Activated T-cell treated with anti-CD3 and anti-CD28 coated beads, Interleukin-2, amount 50 U/mL, for 24 hours (primary cell): ENCODE measurements at places on chromosomes 2 and 18.

GRCh38 chr2:38262069-38262871 is 114.8 kb downstream of the ATL2 start:
- DNase-seq = no peak

GRCh38 chr2:121213386-121213785 is 71.6 kb downstream of the TFCP2L1 start:
- DNase-seq = no peak

DNA sequence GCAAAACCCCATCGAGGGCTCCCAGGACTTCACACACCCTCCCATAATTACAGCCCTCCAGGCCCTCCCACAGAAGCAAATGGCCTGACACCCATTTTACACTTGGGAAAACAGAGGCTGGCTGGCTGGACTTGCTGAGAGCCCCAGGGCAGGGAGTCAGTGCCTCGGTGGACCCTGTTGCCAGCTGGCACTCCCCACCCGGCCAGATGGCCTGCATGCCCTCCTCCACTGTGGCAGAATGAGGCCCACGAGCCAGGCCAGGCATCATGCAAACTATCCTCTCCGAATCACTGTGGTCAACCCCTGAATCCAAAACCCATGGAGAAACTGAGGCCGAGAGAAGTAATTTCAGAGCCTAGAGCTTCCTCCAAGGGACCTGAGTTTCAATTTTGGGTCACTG is 129.7 kb downstream of the SMAD2 start:
- no peak for DNase-seq

- DNase-seq = no peak
These were observed 108.0 kb upstream of the SP5 start for GRCh38 chr2:170607171-170607570.

DNA sequence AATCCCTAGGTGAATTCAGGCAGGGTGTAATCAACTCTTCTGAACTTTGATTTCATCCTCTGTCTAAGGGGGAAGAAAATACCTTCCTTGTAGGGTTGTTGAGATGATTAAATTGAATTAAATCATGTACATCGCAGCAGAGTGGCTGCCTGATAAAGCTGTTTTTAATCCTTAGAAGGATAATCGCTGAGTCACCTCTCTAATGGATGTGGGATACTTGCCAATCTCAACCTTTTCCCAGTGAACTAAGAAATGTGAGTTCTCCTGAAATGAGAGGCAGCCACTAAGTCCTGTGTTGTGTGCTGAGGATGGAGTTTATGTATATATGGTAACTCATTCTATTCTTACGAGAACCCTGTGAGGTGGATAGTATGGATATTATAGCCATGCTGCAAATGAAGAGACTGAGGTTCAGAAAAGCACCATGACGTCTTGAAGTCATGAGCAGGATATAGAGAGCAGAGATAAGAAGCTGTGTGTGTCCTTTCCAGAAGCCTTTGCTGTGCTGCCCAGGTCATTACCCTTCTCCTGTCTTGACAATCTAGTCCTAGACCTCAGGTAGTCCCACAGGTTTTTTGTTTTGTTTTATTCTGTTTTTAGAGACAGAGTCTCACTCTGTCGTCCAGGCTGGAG is 93.3 kb downstream of the HNRNPLL start:
- no peak for DNase-seq

GRCh38 chr2:10471046-10471571 is 23.0 kb upstream of the ODC1 start:
- no peak for DNase-seq

GRCh38 chr2:32212295-32212694 is 46.6 kb downstream of the SLC30A6 start:
- DNase-seq = no peak

DNA sequence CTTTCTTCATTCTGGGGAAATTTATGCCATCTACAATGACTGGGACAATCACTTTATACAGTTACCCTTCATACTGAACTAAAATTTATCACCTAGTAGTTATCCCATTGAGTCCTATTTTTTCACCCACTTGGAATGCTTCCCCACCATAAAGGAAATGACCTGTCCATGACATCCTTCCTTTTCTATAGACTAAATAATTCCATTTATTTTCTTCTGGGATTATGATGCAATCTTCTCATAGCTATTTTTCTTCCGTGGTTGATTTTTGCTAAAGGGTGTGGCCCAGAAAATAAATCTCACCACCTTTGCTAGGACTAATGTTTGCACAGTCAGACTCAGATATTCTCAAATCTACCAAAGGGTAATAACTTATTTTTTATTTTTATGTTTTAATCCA is 186.1 kb upstream of the NRXN1 start:
- DNase-seq = no peak

DNA sequence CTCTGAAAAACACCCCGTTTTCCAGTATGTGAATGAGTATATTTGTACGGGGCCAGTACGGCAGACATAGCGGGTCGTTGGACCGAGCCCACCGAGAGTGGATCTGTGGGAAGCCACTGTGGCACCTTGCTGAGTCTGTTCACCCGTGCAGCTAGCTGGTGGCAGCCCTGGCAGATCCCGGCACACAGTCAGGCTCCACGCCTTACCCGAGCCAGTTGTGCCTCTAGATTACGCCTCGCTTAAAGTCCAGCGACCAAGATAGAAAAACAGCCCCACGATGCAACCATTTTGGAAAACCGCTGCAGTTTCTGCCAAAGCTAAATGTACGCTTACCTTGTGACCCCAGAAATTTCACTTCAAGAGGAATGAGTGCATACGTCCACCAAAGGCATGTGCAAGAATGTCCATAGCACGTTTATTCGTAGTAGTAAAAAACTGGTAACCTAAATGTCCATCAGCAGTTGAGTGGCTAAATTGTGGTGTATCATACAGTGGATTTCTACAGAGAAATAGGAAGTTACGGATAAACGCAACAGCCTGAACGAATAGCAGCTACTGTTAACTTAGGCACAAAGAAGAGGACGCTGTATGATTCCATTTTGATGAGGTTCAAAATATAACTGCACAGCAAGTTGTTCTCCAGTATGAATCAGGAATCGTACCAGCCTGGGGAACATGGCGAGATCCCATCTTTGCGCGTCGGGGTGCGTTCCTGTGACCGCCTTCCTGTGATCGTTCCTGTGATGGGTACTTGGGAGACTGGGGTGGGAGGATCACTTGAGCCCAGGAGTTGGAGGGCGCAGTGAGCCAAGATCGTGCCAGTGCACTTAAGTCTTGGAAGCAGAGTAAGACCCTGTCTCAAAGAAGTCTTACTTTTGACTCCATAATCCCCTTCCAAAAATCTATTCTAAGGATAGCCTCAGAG is 688 bp upstream of the WDR33 start:
- DNase-seq = no peak

GRCh38 chr2:109436610-109437225 is 177.0 kb downstream of the SEPTIN10 start:
- no peak for DNase-seq

DNA sequence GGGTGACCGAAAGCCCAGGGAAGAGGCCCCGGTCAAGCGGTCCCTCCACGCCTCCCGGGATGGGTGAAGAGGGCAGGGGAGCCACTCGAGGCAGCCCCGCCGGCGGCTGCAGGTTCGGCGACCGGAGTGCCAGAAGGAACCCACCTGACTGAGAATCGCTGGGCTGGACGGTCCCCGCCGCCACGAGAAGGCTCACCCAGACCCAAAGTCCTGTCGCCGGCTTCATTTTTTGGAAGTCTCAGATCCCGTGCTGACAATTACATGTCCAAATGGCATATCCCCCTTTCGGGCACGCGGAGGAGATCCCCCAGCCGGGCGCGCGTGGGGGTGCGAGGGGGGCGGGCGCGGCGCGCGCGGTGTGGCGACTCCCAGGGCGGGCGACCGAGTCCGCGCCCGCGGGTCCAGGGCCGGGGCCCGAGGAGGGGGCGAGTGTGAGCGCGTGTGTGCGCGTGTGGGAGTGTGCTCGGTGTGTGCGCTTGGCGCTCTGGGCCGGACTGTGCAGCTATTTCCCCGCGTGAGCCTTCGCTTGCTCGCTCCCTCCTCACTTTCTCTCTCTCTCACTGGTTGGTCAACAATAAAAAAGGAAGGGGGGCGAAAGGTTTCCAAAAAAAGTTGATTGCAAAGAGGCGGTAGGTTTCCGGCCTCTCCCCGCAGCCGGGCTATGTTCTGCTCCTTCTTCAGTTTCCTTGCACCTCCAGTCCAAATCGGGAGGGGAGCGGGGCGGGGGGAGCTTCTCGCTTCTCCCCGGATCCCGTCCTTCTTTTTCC is at the start of gene ERBB4:
Gene ERBB4, minus strand, starts transcription at position 498 of the 767 bp plus-strand sequence. Its CDS starts 272 bp downstream, at position 226.
- no peak for DNase-seq

- DNase-seq = no peak
These were observed 13.6 kb downstream of the STRN start for GRCh38 chr2:36952748-36953197.

- no peak for DNase-seq
These were observed 484.0 kb downstream of the SATB2 start for GRCh38 chr2:198973785-198974184.

DNA sequence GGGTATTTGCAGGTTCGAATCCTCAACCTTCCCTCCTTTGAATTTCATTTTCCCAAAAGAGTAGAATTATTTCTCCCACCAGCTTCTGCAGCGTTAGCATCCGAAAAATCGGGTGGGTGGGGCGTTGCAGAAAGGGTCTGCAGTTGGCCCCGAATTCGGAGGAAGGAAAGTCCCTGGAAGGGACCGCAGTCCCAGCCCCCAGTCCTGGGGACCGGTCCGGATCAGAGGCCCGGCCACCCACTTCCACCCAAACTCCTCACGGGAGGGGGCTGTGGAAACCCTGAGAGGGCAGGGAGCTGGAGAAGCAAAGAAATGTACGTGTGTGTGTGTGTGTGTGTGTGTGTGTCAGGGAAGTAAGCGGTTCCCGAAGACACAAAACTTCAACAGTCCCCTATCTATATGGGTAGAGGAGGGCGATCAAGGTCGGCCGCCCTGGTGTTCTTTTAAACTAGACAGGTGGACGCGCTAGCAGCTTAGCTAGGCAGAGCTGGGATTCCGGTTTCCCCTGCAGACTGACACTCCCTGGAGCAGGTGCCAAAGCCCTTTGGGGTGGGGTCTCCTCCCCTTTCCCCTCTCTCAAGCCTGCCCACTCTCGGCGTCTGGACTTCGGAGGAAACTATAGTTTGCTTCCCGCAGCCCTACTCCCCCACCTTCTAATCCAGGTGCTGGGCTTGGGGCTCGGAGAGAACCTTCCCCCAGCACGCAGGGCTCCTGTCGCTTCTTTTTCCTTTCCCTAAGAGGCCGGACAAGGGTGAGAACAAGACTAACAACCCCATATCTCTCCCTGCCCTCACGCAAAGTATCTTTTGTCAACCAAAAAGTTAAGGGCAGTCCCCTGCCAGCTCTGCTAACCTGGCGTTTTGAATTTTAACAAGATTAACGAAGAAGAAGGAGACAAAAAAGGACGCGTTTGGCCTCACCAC is 4.8 kb upstream of the ONECUT2 start:
- no peak for DNase-seq

DNA sequence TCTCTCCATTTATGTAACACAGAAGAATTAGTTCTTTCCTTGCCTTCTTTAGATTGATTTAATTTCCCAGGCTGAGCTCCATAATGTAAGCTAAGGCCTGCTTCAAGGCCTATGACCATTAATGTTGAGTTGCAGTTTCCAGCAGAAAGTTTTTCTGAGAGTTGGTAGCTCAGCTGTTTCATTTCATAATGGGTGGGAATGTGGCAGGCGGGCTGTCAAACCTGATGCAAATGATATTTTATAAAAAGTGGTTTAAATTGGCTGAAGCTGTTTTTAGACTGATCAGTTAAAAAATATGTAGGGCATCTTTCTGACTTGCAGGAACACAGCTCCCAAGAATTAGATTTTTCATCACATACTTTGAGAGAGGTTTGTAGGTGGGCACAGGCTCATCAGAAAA is 40.4 kb upstream of the FSHR start:
- DNase-seq = no peak
